ENCODE measurements at places on chromosomes 16 and 17.

- no peak for DNase-seq
These were observed 8.4 kb downstream of the NDUFAB1 start for GRCh38 chr16:23587726-23588125.

GRCh38 chr16:9434659-9435058 is 343.2 kb downstream of the HAPSTR1 start:
- no peak for DNase-seq

DNA sequence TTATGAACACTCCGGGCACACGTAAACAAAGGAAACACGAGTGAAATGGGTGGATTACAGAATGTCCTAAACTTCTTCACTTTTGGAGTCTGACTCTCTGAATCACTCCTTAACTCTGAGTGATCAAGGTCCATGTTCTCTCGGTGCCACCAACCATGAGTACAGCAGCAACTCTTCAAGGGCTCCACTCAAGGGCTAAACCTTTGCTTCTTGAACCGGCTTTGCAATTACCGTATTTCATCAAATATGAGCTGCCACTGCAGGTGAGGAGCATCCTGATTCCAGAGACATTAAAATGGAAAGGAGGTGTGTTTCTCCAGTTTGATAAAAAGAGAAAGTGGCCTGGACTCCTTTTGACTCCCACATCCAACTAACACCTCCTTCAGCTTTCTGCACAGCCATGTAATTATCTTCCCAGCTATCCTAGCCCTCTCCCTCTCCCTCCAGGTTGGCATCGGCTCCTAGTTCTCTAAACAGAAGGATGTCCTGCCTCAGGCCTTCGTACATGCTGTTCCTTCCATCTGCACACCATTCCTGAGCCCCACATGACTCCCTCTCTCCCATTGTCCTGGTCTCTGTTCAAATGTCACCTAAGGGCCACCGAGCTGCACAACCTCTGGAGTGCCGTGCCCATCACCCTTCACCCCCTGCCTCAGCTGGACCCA is 61.4 kb downstream of the ZDHHC7 start:
- DNase-seq = no peak

- no peak for DNase-seq
These were observed 93.4 kb downstream of the MSI2 start for GRCh38 chr17:57349541-57350247.

DNA sequence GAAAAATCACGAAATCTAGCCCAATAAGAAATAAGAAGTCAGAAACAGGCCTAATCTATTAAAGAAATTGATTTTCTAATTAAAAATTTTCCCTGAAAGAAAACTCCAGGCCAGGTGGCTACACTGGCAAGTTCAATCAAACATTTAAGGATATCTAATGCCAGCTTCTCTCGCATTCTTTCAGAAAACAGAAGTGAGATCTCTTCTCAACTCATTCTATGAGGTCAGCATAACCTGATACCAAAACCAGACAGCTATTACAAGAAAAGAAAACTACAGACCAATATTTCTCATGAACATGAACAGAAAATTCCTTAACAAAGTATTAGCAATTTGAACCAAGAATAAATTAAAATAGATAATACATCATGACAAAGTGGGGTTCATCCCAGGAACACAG is 52.4 kb downstream of the AXIN2 start:
- no peak for DNase-seq

All from progenitor cell of endocrine pancreas (in vitro differentiated cells).